Gastrocnemius medialis (tissue), 4 donors: ENCODE measurements at places on chromosomes 5 and 9. TPM values are rescaled to one million over a fixed set of nuclear protein-coding genes. Genes with fewer than 3 reads are reported as not detected.

Gene IFNA10
- total RNA-seq = not detected

Gene TTLL11
- total RNA-seq = 16.6 TPM

Gene NANS
- total RNA-seq = 29.0 TPM

Gene GNG10
- total RNA-seq = 27.2 TPM

Gene STXBP1
- total RNA-seq = 7.5 TPM

Gene SLC34A3
- not detected for total RNA-seq

Gene STK32A
- 1.2 TPM for total RNA-seq

Gene SV2C
- total RNA-seq = not detected

Gene RASGEF1C
- not detected for total RNA-seq

Gene ARHGEF37
- 24.5 TPM for total RNA-seq

Gene SPATA31C1
- total RNA-seq = not detected

Gene ZNF454
- total RNA-seq = 0.17 TPM

Gene NTRK2
- 1.7 TPM for total RNA-seq

Gene PCDHB12
- total RNA-seq = 0.52 TPM

Gene INSYN2B
- not detected for total RNA-seq

Gene ABCA2
- 14.1 TPM for total RNA-seq

Gene CSF2
- total RNA-seq = not detected

Gene LCN2
- not detected for total RNA-seq

Gene NIM1K
- total RNA-seq = not detected

Gene IFNA13
- not detected for total RNA-seq

Gene OR1Q1
- not detected for total RNA-seq

Gene PTGR1
- total RNA-seq = 12.4 TPM

Gene PCSK1
- 0.07 TPM for total RNA-seq
